NCI-H2029 (cell line): ENCODE measurements at places on chromosomes 11 and 22.

DNA sequence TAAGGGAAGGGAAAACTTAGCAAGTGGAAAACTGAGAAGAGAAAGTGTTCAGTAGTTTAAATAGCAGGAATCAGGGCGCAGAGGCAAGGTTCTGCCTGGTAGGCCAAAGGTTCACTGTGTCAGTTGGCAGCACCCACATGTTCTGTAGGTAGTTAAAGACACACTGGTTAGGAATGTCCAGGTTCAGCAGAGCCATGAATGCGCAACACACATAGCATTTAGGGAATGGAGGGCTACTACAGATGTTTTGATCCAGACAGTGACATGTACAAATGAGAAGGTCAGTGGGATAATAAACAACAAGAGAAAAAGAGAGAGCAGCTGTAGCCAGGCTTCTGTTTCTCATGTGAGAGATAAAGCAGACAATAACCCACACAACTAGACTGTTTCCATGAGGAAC is 56.2 kb upstream of the ARHGAP42 start:
- DNase-seq: no peak

DNA sequence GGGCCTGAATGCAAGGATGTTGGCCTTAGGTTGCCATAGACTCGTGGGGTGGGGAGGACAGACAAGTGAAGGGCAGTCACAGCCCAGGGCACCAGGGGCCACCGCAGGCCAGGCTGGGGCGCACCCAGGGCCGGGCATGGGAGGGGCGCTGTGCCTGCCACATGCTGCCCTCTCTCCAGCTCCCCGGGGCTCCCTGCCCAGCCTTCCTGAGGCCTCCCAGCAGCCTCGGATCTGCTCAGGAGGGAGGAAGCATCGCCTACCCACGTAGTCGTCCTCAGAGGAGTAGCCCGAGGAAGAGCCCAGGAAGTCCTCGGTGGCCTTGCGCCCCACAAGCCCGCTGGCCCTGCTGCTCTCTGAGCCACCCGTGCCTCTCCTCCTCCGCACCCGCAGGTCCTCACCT is 5.2 kb downstream of the SUN2 start:
- DNase-seq: no peak

- DNase-seq: peak; percentile 39
Measured at GRCh38 chr11:115330684-115331482, 173.3 kb downstream of the CADM1 start.

- DNase-seq: no peak
Measured at GRCh38 chr11:122261546-122261945, 145.5 kb upstream of the BLID start.

GRCh38 chr11:57761301-57762234 is at the start of gene CTNND1:
Gene CTNND1 (plus strand): TSS chr11:57761802. CDS start chr11:57791479, 29,677 bp downstream.
- peak; percentile 97 for DNase-seq

DNA sequence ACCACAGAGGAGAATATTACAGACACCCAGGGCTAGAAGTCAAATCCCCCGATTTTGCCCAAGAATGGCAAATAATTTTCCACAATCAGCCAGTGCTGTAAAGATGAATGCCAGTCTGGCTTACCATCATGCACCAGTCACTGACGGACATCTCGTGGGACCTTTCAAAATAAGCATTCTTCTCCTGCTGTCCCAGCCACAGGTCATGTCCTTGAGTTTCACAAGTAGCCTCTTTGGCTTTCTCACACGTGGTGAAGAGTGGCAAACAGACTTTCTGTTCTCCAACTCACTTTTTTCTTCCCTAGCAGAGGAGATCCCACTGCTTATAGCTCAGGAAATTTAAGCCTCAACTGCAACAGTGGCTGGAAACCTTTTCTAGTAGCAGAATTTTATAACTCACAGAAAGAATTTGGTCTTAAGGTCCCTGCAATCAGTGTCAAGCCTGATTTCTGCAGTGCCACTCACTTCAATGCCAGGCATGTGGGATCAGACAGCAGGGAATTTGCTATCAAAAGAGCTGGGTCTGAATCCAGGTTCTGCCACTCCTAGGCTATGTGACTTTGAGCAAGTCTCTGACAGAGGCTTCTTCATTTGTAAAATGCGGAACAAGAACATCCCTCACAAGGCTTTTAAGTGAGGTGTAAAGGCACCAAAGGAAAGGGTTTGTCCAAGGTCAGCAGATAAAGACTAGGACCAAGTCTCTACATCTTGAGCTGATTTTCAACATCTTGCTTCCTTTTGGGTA is 3.6 kb downstream of the PIK3IP1 start:
- no peak for DNase-seq

- no peak for DNase-seq
Measured at GRCh38 chr11:67504005-67504949, 886 bp downstream of the PITPNM1 start.

- DNase-seq: no peak
Measured at GRCh38 chr11:21323617-21324016, 654.2 kb downstream of the NELL1 start.
